Myometrial cell (primary cell): ENCODE measurements at places on chromosomes 3 and 15. TPM values are rescaled to one million over a fixed set of nuclear protein-coding genes. Genes with fewer than 3 reads are reported as not detected.

Gene CIB1
- total RNA-seq, result 47.1 and 57.7 TPM in 2 replicates

Gene SCAMP5
- total RNA-seq, result 2.0 and 5.5 TPM in 2 replicates

Gene CD96
- total RNA-seq, result not detected in 2 replicates

Gene SETMAR
- total RNA-seq, result 8.0 and 17.0 TPM in 2 replicates

Gene GP5
- under 0.01 TPM in 2 replicates for total RNA-seq

Gene POPDC2
- 0.35 TPM in 1 of 2 replicates, not detected in the other for total RNA-seq

Gene GOLGA8S
- not detected in 2 replicates for total RNA-seq

Gene ATG3
- total RNA-seq, result 72.4 and 85.4 TPM in 2 replicates

Gene CNBP
- total RNA-seq, result 226 and 243 TPM in 2 replicates

Gene CHRFAM7A
- total RNA-seq, result not detected in 2 replicates

Gene HCLS1
- 2.3 and 3.7 TPM in 2 replicates for total RNA-seq

Gene PLCH1
- not detected in 2 replicates for total RNA-seq
